Stimulated activated CD8-positive, alpha-beta memory T cell treated with anti-CD3 and anti-CD28 coated beads, Interleukin-7, amount 100 ng/mL, for 4 hours (primary cell): ENCODE measurements at places on chromosomes 13 and 19.

- DNase-seq = no peak
Observed at GRCh38 chr19:4144666-4145249, 8.7 kb upstream of the CREB3L3 start.

GRCh38 chr13:66837246-66837645, 392.9 kb downstream of the PCDH9 start:
- no peak for DNase-seq

DNA sequence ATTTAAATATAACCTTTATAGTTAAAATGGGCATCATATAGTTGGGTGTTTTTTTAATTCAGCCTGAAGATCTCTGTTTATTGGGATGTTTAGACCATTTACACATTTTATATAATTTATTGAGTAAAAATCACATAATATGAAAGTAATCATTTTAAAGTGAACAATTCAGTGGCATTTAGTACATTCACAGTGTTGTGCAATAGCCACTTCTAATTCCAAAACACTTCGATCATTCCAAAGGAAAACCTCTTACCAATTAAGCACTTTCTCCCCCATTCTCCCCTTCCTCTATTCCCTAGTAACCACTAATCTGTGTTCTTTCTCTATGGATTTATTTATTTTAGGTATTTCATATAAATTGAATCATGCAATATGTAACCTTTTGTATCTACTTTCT, 30.2 kb downstream of the ZNF527 start:
- DNase-seq = no peak

GRCh38 chr13:79267560-79267959, 138.5 kb downstream of the RBM26 start:
- DNase-seq = no peak

DNA sequence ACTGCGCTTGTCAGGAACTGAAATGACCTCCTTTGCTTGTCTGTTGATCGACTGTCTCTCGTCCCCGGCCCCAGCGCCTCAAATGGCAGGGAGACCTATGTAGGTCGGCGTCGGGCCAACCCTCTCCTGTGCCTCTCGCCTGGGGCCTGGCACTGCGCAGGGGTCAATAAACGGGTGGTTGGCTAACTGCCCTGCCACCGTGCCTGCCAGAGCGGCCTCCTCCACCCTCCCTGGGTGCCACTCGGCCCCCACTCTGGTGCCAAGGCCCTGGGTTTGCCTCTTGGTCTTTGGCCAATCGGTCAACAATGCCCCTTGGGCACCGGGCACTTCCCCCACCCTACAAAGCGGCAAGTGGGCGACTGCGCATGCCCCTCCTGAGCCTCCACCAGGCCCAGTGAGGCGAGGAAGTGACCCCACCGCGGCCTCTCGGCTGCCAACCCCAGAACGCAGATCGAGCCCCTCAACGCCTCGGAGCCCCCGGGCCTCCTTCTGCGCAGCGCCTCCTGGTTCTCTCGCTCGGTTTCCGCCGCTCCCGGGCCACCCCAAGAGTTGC, 1.1 kb downstream of the KEAP1 start:
- no peak for DNase-seq

DNA sequence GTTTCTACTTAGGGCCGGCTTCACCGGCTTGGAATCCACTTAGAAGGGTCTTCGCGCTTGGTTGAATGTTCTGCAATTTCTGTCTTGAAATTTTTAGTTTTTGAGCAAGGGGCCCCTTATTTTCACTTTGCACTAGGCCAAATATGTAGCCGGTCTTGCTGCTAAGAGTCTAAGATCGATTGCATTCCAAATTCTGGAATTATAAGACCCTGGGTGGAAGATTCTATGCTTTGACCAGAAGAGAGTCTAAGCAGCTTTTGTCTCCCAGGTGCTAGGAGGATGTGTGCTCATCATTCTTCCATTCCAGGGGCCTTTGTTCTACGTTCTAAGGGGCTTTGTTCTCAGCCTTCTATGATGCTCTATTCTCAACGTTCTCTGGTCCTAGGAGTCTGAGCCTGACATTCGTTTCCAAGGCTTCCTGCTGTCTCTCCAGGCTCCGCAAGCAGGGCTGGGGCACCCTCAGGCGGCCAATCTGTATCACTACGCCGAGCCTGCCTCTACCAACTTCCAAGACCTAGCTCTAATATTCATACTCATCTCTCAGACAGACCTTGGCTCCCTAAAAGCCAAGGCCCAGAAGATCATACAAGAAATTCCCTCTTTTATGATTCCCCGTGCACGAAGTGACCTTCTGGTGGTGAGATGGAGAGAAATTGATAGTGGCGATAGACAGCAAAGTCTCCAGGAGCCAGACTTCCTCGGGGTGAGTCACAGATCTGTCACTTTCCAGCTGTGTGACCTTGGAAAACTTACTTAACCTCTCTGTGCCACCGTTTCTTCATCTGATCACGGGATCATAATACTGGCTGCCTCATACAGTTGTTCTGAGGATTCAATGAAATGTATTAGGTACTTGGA, 982 bp upstream of the DACT3 start:
- DNase-seq = peak; percentile 61

DNA sequence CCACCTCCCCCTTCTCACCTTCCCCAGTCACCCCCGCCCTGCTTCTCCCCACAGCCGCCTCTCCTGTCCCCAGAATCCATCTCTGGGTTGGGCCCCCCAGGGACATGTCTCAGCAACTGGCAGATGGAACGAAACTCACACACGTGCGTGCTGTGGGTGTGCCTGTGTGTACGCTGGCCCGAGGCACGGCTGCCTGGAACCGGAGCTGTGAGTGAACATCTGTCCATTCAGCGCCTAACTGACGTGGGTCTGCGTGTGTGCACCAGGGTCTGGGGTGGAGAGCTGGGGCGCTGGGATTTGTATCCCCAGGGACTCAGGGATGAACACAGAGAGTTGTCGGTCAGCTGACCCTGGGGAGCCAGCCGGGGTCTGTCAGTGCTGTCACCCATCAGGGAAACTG, 752 bp upstream of the HAS1 start:
- no peak for DNase-seq

DNA sequence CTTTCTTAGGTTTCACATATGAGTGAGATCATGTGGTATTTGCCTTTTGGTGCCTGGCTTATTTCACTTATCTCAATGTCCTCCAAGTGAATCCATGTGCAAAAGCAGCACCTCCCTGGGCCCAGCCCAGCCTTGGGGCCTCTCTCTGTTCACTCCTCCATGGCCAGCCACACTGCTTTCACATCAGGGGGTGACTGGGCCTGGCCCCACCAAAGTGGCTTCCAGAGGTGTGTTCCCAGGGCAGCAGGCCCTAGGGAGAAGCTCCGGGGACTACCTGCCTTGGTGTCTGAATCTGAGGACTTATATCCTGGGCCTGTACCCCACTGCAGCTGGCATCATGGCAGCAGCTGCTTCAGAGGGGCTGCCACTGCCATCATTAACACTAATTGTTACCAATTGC, 829.9 kb upstream of the SLITRK5 start:
- DNase-seq = no peak

- no peak for DNase-seq
Observed at GRCh38 chr19:15680478-15681322, 7.8 kb downstream of the CYP4F12 start.
